ENCODE measurements at places on chromosomes 2 and 18.

GRCh38 chr2:43102366-43103092, 123.9 kb downstream of the ZFP36L2 start:
- DNase-seq, result no peak

DNA sequence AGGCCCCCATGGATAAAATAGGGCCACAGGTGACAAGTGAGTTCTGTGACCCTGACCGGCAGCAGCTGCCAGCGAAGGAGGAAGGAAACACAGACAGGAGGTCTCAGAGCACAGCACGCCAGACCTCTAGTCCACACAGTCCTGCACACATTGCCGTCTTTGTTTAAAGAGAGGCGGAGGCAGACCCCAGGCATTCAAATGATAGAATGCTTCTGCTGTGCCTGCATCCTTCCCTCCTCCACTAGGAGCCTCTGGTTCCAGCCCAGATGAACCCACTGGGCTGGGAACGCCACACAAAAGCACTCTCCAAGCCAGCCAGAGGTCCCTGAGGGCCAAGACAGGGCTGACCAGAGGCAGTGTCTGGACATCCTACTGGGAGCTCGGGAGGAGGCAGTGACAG, 118.7 kb downstream of the KLHL29 start:
- no peak for DNase-seq

DNA sequence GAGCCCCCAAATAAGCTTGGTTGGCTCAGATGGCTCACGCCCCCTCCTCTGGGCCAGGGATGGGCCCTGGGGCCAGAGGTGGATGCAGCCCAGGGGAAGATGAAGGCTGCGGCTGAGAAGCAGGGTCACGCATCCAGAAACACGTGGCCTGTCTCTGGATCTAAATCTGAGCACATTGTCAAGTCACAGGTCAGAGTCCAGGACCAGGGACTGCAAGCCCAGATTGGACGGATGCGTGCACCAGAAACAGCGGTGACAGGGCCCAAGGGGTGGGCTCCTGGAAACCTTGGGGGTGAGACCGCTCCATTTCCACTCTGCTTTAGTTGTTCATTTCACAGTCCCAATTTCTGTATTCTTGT, 226.2 kb downstream of the ACKR3 start:
- DNase-seq, result no peak

DNA sequence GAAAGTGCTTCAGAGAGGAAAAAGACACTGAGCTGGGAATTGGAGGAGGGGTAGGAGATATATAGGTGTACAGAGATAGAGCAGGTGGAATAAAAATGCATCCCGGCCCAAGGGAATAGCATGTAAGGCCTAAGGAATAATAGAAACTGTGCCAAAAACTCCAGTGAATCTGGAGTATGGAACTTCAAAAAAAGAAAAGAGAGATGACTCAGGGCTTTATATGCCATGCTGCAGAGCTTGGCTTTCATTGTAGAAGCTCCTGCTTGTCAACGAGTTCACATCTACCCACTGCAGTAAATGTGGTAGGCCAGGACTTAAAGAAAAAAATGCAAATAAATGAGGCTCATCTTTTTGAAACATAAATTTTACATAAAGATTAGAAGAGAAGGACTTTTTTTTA, 131.8 kb downstream of the MREG start:
- DNase-seq, result no peak

DNA sequence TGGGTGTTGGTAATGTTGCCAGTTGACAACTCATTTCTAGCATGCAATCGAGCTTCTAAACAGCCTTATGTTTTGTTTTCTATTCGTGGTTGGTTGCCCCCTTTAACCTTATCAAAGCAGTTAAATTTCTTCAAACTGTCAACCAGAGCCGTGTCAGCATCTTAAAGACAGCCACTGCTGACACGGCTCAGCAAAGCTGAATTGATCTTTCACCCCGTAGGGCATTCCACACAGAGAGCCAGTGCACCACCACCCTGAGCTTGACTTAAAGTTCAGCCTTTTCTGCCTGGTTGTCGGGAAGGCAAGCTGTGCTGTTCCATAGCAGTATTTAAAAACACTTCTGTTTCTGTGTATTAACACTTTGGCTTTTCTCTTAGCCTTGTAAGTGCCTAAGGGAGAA, 355.0 kb upstream of the CHST9 start:
- no peak for DNase-seq

DNA sequence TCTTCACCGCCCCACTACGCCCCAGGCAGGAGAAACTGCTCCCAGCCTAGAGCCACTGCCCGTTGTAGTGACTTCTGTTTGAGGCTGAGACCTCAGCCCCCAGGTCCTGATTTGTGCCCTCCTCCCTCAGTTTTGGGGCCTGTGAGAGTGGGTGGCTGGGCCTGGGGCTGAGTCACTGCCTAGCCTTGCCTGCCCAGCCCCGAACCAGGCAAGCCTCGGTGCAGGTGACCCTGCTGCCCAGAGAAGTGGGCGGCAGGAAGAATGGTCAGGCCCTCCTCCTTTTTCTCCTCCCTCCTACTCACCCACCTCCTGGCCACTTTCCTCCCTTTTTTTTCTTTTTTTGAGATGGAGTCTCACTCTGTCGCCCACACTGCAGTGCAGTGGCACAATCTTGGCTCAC, 66.6 kb downstream of the ZFP36L2 start:
- no peak for DNase-seq

- DNase-seq, result no peak
Observed at GRCh38 chr2:66080127-66080526, 354.8 kb upstream of the MEIS1 start.

DNA sequence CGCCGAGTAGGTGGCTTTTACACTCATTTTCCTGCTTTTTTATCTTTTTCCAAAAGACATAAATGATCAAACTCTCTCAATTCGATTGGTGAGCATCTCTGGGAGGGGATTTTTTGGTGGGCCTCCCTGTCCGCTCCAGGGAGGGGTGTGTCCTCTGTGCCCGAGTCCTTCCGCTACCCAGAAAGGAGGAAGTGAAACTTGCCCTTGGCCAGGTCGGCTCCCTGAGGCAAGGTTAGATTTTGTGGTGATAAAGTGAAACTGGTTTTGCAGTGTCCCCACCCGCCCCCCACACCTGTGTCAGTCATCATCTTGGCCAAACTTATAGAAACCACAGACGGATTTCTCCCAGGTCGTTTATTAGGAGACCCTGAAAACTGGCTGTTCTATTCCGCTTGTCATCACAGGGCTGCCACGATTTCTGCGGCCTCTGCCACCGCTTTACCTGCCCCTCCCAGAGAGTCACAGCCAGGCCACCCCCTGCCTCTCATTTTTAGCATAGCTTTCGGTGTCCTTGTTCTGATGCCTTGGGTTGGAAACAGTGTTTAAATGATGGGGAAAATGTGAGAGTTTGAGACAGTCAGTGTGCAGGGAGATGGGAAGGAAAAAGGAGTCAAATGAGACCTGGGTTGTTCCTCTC, 93.6 kb downstream of the SH3BP4 start:
- no peak for DNase-seq

DNA sequence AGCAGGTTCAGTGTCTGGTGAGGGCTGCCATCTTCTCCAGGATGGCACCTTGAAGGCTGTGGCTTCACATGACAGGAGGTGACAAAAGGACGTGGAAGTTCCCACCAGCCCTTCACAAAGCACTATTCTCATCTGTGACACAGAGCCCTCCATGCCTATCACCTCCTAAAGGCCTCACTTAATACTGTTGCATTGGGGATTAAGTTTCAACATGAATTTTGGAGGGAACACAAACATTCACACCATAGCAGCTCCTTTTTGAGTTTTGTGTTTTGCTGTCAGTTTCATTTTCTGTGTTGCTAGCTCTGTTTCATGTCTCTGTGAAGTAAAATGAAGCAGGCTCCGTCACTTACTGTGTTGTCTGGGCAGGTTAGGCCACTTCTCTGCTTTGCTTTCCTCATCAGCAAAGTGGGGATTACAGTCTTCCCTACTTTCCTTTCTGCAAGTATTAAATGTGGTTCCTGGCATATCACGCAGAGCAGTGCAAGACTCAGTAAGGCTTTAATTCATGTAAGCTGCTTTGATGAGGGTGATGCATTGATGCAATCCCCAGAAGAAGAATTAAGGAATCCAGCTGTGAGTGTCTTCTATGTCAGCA, 31.6 kb downstream of the LIMS1 start:
- no peak for DNase-seq

DNA sequence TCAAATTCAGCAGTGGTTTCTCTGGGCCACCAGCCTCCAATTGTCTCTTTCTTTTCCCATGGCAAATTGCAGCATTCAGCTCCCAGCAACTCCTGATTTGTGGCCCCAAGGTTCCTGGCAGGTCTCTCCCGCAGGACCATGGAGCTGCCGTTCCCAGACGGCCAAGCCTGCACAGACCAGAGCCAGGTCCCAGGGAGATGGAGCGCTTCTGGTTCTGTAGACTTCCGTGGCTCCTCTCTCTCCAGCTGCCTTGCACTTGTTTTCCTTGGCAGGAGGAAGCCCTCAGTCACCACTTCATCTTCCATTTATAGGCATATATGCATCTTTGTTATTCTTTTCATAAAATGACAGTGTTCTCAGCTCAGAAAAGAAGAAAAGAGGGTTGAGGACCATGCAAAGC, 21.7 kb downstream of the TNP1 start:
- DNase-seq, result peak; percentile 62

DNA sequence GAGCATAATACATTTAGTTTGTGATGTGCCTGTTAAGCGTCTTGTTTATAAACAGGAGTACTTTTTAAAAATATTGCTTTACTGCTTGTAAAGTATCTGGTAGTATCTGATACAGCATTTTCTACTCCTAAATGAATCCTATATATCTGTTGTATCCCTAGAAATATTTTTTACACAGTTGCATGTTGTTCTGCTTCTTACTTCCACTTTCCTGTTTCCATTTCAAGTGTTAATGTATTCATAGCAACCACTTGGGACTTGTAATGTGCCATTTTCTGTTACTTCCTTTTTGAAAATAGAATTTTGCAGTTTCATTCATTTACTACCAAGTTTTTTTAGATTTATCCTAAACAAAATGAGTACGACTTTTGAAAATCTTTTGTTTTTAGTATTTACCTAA, 24.9 kb downstream of the CCNT2 start:
- DNase-seq, result no peak

DNA sequence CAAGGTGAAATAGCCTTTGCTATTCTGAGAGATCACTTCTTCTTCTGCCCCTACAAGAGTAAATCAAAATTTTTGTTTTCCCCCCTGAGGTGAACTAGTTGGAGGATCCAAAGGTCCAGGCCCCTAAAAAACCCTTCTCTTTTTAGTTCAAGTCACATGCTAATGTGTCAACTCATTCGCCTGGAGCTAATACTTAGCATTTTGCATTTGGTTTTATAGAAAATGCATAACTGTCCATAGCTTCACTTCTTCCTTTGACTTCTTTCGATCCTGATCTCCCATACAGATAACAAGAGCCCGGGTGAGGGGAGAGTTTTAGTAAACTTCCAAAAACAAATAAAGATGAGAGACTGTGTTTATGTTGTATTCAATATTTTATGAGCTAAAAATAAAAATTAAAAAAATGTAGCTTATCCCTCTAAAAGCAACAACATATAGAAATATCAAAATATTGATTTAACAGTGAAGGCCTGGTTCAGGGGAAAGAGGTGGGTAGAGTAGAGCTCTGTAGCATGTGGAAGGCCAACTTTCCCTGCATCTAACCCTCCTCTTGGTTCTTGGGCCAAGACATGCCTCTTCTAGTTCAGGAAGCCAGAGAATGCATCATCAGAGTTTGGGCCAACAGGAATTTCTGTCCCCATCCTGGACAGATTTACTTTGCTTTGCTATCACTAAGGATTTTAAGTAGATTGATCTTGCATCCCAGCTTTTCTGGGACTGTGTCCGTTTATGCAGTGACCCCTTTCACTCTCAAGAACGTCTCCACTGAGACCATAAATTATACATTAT, 333.8 kb downstream of the ALK start:
- DNase-seq, result no peak

GRCh38 chr2:96799623-96799935, 16.5 kb upstream of the CNNM3 start:
- DNase-seq, result no peak

- DNase-seq, result no peak
Observed at GRCh38 chr2:134665727-134666506, 52.9 kb downstream of the TMEM163 start.

- no peak for DNase-seq
Observed at GRCh38 chr2:23508066-23508390, 123.0 kb downstream of the KLHL29 start.

GRCh38 chr2:208413931-208414330, 7.3 kb downstream of the PTH2R start:
- DNase-seq, result no peak

- DNase-seq, result peak; percentile 33
Observed at GRCh38 chr18:40355726-40356125, 1599.3 kb upstream of the PIK3C3 start.

GRCh38 chr2:200591308-200591707, 5.5 kb downstream of the AOX1 start:
- DNase-seq, result no peak

DNA sequence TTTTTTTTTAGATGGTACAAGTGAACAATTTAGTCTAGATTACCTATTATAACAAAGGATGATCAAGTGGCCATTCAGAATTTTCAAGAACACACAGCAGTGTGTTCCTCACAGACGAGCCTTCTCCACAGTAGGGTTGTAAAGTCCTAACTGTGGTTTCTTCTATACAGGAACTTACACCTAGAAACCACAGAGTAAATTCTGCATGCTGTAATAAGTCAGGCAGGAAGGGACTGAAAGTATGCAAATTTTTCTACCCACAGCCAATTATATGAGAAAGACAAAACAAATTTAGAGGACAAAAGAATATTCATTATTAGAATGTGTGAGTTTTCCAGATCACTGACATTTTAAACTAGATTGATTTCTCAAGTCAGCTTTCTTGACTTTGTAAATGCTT, 99.5 kb downstream of the RBMS1 start:
- DNase-seq, result no peak

All from stromal cell of bone marrow (primary cell).